ENCODE measurements at places on chromosomes 5 and 9.

- no peak overlapping the region for H3K4me3 ChIP-seq
- no peaks in the 10 kb centered on the region for H3K27me3 ChIP-seq
- H3K4me1 ChIP-seq: no peaks in the 10 kb centered on the region
- H3K27ac ChIP-seq: no peak overlapping the region
- no peaks in the 10 kb centered on the region for H3K36me3 ChIP-seq
- DNase-seq: no peak
These were observed 49.5 kb upstream of the RORB start for GRCh38 chr9:74447451-74448193.

DNA sequence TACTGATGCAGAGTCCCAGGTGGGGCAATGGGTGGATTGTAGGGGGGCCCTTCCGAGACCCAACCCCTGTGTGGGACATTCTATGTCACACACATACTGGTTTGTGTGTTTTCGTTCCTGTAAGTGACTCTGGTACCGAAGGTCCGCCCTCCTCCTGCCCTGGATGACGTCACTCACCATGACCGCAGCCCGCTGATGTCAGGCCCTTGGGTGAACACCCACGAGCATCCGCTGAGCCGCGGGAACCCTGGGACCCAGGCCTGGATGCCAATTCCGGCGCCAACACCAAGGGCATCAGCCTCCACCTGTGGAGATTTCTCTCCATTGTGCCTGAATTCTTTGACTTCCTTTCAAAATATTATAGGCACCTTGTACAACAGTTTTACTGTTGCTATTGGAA, 184.3 kb downstream of the MTRR start:
- no peaks in the 10 kb centered on the region for H3K36me3 ChIP-seq
- H3K4me1 ChIP-seq: no peaks in the 10 kb centered on the region
- no peak for DNase-seq
- H3K27me3 ChIP-seq: no peaks in the 10 kb centered on the region
- H3K27ac ChIP-seq: no peak overlapping the region
- H3K4me3 ChIP-seq: no peak overlapping the region

- no peak overlapping the region for H3K27ac ChIP-seq
- DNase-seq: no peak
- no peak overlapping the region for H3K4me3 ChIP-seq
- H3K4me1 ChIP-seq: no peaks in the 10 kb centered on the region
- H3K27me3 ChIP-seq: peaks cover 2% of the 10 kb centered on the region
These were observed 75.2 kb upstream of the CTSL start for GRCh38 chr9:87650611-87651295.

- DNase-seq: no peak
- no peak overlapping the region for H3K27ac ChIP-seq
- peaks cover 3% of the 10 kb centered on the region for H3K27me3 ChIP-seq
- no peak overlapping the region for H3K4me3 ChIP-seq
- no peaks in the 10 kb centered on the region for H3K4me1 ChIP-seq
These were observed 43.1 kb downstream of the RALGPS1 start for GRCh38 chr9:126957687-126958053.

GRCh38 chr5:108898707-108899106, 151.0 kb downstream of the FER start:
- no peak overlapping the region for H3K27ac ChIP-seq
- H3K4me1 ChIP-seq: no peaks in the 10 kb centered on the region
- H3K4me3 ChIP-seq: no peak overlapping the region
- H3K27me3 ChIP-seq: no peaks in the 10 kb centered on the region
- H3K36me3 ChIP-seq: peaks cover 16% of the 10 kb centered on the region

DNA sequence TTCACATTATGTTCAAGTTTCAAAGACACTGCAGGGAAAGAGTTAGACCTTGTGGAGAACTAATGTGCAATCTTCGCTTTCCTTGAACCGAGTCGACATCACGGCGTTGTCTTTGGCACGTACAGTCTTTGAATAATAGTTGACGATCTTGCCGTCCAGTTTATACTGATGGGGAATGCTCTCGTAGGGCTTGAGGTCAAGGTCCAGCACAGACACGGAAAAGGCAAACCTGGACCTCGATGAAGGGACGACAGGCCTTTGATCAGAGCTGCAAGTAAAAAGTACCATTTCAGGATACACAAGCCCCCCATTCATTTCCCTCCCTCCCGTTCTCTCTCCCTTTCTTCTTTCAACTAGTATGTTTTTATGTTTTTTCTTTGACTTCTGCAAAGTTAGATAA, 54.1 kb downstream of the IPPK start:
- no peak overlapping the region for H3K27ac ChIP-seq
- H3K4me1 ChIP-seq: no peaks in the 10 kb centered on the region
- H3K27me3 ChIP-seq: no peaks in the 10 kb centered on the region
